ENCODE measurements at places on chromosomes 1 and 21.

GRCh38 chr1:207811920-207812720 is 60.3 kb downstream of the CD46 start:
- DNase-seq, result peak; percentile 62

DNA sequence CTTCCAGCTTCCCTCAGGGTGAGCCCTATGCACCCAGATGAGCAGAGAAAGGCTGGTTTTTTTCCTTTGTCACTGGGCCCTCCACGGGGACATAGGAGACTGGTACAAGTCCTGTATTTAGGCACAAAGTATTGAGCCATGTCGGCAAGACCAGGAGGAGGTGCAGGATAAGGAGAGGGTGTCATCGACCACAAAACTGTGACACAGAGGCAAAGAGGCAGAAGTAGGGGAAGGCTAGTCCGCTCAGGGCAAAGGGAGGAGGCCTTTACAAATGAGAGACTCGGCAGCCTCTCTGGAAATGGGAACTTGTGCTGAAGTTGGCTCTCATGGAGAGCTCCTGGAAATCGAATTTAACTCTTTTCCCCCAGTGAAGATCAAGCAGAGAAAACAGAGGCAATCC is 70.7 kb upstream of the CAMK1G start:
- DNase-seq, result no peak

DNA sequence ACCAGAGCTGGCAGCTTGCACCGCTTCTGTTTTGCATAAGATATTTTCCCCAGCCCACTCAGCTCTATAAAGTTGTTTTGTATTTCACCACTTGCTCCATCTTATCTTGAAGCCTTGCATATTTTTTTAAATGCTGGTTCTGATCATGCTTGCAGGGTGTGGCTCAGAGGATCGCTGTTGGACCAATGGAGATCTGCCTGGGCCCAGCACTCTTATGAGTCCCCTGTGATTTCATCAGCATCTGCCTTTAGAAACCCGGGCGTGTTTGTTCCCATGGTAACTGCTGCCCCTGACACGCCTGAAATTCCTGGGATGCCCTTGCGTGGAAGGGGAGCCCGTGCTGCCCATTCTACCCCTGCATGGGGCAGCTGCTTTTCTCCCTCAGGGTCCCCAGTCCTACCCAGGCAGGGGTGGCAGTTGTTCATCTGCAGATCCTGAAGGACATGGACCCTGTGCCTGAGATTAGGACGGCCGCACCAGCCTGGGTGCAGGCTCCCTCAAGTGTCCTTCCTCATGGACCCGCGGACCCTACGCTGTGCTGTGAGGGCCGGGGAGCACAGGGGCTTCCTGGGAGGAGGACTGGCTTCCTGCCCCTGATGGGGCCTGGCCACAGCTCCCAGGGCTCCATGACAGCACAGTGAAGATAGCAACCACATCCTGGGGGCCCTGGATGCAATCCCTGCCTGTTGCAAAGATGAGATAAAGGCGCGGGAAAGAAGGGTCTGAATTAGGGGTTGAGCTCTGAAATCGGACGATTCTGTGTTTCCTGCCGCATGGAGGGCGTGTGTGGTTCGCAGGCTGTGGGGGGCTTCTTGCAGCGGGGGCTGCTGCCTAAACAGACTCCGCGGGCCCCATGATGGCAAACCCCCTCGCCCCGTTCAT is 226.5 kb downstream of the SDCCAG8 start:
- no peak for DNase-seq

- DNase-seq, result no peak
Observed at GRCh38 chr1:169321539-169321938, 46.1 kb downstream of the NME7 start.

- no peak for DNase-seq
Observed at GRCh38 chr1:208654241-208654640, 410.1 kb upstream of the PLXNA2 start.

GRCh38 chr1:174940646-174941175 is 59.0 kb upstream of the CACYBP start:
- peak; percentile 72 for DNase-seq

- no peak for DNase-seq
Observed at GRCh38 chr1:53629101-53629691, 109.8 kb downstream of the GLIS1 start.

- DNase-seq, result no peak
Observed at GRCh38 chr1:39761557-39762260, 9.4 kb downstream of the OXCT2 start.

DNA sequence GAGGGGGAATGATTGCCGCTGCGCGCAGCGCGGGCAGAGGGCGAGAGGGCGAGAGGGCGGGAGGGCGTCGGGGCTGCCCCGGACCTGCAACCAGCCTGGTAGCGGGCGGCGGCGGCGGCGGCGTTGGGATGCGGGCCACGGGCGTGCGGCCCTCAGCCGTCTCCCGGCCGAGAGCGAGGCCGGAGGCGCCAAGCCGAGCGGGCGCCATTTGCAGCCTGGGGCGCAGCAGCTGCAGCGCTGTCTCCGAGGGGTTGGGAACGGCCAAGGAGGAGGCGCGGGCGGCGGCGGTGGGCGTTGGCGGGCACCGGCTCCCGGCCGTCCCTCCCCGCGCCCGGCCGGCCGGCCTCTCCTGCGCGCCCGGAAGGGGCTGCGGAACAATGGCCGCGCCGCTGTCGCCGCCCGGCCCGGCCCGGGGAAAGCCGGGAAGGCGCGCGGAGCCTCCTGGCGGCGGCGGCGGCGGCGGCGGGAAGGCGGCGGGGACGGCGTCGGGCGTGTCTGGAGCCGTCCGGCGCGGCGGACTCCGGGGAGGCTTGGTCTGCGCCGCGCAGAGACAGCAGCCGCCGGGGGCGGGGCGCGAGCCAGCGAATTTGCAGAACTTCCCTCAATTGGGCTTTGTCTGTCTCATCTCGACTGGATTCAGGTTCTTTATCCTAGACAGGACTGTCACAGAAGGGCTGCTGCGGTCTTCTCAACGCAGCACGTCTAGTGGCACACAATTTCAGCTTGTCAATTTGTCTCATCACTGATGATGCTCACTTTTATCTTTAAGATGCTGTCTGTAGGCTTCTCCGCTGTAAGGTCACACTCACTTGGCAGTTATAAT is 35.7 kb downstream of the ZBTB8B start:
- DNase-seq, result no peak

DNA sequence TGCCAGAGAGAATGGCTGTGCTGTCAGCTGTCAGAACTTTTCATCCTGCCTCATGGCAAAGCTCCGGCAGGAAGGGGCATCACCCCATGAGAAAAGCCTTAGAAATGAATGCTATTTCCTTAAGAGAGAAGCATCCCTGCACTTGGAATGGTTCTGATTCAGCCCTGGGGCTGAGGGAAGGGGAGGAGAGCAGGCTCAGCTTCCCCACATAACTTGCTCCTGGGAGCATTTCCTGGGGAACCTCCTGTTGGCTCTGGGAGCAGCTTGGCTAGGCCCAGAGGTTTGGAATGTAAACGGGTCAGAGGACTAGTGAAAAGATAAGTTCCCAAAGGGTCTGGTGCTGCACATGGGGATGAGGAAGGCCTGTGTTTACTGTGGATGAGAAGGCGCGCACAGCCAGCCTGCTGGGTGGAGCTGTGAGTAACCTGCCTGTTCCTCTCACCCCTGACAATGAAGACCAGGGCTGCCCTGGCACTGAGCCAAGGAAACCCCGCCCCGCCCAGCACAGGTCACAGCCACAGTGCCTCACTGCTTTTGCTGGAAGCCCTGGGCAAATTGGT is 5.0 kb downstream of the PRELP start:
- DNase-seq, result no peak

GRCh38 chr21:36089946-36090345 is 20.1 kb downstream of the CBR1 start:
- no peak for DNase-seq

- DNase-seq, result no peak
Observed at GRCh38 chr1:247177755-247178154, 5.9 kb upstream of the ZNF124 start.

- DNase-seq, result no peak
Observed at GRCh38 chr21:33140288-33140687, 70.3 kb downstream of the OLIG1 start.

- no peak for DNase-seq
Observed at GRCh38 chr1:160975026-160975425, 20.4 kb upstream of the ITLN2 start.

DNA sequence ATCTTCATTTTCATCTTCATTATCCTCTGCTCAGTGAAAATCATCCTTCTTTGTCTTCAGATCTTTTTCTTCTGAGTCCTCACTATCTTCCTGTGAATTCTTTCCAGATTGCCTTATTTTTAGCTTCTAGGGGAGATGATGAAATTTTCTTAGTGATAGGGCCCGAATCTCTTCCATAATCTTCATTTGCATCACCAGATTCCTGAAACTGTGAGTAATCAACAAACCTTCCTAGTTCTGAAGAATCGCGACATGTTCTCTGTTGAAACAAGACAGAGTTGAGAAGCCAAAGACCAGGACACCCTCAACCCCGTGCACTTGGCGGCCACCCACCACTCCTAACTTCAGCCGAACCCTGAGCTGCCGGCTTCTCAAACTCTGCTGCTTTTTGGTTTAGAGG is 92.8 kb upstream of the CDC42BPA start:
- DNase-seq, result no peak

GRCh38 chr1:214552174-214552608 is 789 bp upstream of the PTPN14 start:
- DNase-seq, result no peak

DNA sequence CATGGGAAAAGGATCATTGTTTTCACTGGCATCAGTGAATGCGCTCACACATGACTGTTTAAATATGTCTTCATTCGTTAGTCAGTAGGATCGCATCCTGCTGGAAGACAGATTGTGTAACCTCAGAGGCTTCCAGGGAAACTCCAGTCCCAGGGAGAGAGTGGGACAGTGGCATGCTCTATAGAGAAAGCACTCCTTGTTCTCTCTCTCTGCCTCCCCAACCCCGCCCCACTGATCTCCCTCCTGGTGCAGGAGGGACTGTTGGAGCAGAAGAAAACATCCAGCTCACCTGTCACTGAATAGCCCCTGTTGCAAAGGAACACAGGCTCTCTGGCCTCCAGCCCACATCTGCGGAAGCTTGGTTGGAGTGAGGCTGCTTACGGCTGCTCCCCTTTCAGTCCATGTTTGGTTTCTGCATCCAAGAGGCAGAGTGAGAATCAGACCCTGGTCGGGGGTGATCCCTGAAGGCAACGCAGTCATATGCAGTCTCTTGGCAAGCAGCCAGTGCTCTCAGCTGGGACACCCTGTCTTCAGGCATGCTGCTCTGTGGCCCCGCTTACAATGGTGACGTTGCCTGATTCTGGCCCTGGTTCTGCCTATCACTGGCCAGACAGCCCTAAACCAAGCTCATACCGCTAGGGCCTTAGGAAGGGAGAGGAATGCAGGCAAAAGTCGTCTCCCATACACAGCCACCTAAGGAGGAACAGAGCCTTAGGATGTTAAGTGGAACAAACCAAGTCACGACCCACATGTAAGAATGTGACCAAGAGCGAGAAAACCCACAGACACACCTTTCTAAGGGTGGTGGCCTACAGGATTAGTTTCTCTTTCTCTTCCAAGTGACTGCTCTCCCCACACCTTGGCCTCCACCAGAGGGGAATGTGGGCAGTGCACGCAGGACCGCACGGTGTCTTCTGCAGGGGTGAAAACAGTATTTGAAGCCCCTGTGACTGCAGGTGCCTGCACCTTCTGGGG is 39.7 kb downstream of the BACE2 start:
- DNase-seq, result no peak

DNA sequence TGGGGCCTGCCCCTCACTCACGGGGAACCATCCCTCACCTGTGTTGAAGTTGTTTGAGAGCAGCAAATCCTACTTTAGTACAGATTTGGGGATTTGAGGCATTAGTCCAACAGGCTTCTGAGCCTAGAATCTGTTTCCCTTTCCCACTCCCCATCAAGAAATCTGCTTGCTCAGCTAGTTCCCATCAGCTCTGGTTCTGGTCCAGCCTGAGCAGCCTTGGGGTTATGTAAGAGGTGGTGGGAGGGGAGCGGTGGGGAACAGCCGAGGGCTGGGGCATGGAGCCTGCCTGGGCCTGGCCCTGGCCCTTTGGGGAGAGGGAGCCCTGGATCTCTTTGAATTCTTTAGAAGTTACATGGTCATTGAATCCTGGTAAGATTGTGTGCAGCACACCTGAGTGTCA is 4.1 kb downstream of the GSTM5 start:
- DNase-seq, result no peak

DNA sequence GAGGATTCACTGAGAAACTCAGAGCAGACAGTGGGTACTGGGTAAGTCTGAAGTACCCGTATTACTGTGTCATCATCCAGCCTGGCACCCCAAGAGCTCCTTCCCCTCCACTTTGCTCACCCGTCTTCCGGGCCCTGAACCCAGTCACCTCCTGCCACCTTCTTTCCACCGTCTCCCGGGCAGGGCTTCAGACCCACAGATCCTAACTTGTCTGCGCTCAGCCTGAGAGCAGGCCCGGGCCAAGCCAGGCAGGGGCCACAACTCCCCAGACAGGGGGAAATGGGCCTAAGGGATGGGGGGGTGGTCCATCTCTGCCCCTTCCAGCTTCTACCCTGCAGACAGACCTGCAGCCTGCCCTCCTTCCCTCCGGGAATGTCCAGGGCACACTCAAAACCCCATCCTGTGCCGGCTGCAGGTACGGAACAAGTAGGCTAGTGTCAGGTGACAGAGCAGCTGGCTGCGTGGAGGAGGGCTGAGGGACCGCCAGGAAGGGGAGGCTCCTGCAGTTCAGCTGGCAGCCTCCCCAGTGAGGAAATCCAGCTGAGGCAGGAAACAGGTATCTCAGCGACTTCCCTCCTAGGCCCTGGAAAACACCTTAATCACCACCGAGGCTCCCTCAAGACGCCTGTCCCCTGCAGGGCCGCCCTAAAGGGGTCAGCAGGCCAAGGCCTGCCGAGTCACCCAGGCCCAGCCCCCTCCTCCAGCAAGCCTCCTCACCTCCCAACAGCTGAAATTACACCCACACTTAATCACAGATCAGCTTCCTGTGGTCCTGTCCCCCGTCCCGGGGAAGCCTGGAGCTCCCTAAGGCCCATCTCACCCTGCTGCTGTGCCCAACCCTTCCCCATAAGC is 3.5 kb downstream of the HSPG2 start:
- no peak for DNase-seq

- no peak for DNase-seq
Observed at GRCh38 chr1:174877208-174877673, 122.5 kb upstream of the CACYBP start.

GRCh38 chr1:17935230-17935629 is 172.4 kb upstream of the IGSF21 start:
- no peak for DNase-seq

GRCh38 chr1:70930062-70930461 is 117.6 kb downstream of the PTGER3 start:
- DNase-seq, result no peak

DNA sequence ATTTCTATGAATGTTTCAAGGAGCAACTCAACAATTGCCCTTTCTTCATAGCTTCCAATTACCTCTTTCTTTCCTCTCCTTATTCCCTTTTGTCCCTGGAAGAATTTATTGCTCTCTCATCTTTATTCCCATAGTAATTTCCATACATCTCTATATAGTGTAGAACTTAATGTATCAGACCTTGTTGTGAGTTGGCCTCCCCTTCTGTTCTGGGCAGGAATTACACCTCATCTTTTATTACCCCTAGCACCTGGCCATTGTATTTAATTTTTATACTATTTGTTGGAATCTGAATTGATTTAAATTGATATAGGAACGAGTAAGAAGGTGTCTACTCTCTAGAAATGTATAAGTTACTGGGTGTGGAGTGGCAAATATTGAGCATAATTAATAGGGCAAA is 114.5 kb downstream of the CACHD1 start:
- no peak for DNase-seq

GRCh38 chr1:205972081-205972480 is 28.8 kb upstream of the SLC26A9 start:
- no peak for DNase-seq

GRCh38 chr21:43734928-43735229 is 15.9 kb downstream of the PDXK start:
- DNase-seq, result no peak

Measured in cerebellar nuclear complex (tissue), 1 donor.